Heart right ventricle (tissue), 16 donors: ENCODE measurements at places on chromosomes 2 and 18. TPM values are rescaled to one million over a fixed set of nuclear protein-coding genes. Genes with fewer than 3 reads are reported as not detected.

Gene MRO
- total RNA-seq, result 1.6 TPM

Gene BIN1
- 14.6 TPM for total RNA-seq

Gene HTR2B
- 0.10 TPM for total RNA-seq

Gene KCNG2
- not detected for total RNA-seq

- DNase-seq, result no peak
Observed at GRCh38 chr2:100248044-100248330, 74.3 kb downstream of the LONRF2 start.

- no peak for DNase-seq
Observed at GRCh38 chr2:75476761-75477160, 84.0 kb downstream of the EVA1A start.

DNA sequence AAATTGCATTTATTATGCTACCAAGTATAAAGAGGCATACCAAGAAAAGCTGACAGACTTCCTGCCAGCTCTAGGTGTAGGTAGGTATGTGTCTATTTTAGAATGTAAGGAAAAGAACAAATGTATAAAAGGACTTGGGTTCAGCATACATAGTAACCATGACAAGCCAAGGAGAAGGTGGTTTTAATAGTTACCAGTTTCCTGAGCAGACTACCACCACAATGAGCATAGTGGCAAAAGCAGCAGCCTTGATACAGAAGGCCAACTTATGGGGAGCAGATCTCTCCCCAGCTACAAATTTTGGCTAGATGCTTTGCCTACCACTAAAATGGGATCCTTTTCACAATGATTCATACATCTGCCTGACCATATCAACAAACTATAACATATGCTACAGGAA lies 34.5 kb downstream of the METTL8 start:
- no peak for DNase-seq

- DNase-seq, result no peak
Observed at GRCh38 chr2:123165616-123166015, 859.5 kb upstream of the CNTNAP5 start.

- no peak for DNase-seq
Observed at GRCh38 chr18:51017140-51017879, 12.7 kb upstream of the SMAD4 start.
